ENCODE measurements at places on chromosomes 11 and 22. TPM values are rescaled to one million over a fixed set of nuclear protein-coding genes. Genes with fewer than 3 reads are reported as not detected.

ZNF280B gene
- 2.0 TPM for total RNA-seq

GRCh38 chr11:128198216-128198772 is 389.1 kb downstream of the ETS1 start:
- H3K4me3 ChIP-seq = no peak overlapping the region
- H3K27me3 ChIP-seq = no peaks in the 10 kb centered on the region
- H3K4me1 ChIP-seq = peaks cover 16% of the 10 kb centered on the region

USP2 gene
- total RNA-seq = 0.13 TPM

GCAT gene
- 2.3 TPM for total RNA-seq

DGKZ gene
- 235 TPM for total RNA-seq

DNA sequence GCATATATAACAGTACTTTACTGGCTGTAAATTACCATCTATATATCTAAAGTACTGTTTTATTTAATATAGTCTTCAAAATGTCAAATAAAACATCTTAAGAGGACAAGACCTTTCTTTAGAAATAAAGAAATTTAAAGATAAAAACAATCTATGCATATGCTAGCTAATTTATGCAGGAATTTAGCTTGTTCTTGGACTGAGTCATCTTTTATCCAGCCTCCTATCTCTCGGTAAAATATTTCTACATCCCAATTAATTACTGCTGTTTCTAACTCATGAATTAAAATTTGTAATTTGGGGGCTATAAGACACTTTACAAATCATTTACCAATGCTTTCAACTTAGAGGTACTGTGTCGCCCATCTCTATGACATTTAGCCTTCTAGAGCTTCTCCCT is 72.8 kb upstream of the DDI1 start:
- no peaks in the 10 kb centered on the region for H3K4me1 ChIP-seq
- no peaks in the 10 kb centered on the region for H3K27me3 ChIP-seq
- no peak overlapping the region for H3K27ac ChIP-seq
- H3K4me3 ChIP-seq = no peak overlapping the region
- H3K36me3 ChIP-seq = no peaks in the 10 kb centered on the region

SPINDOC gene
- 15.7 TPM for total RNA-seq

DNA sequence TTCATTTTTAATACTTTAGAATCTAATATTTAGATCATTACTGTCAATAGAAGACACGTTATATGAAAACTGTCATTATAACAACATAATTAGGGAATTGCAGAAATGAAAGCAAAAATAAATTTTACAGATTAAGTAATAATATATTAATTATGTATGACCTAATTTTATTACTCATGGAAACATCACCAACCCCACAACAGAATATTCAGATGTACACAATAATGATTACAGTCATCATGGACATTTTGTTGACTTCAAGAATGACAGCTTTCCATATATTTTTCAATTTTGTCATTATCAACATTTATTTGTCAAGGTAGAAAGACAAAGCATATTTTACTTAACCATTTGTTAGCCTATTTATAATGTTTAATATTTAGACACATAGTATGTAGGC is 119.9 kb downstream of the MAML2 start:
- no peak overlapping the region for H3K4me3 ChIP-seq
- no peaks in the 10 kb centered on the region for H3K27me3 ChIP-seq
- no peak overlapping the region for H3K27ac ChIP-seq
- DNase-seq = no peak

- no peak overlapping the region for H3K4me3 ChIP-seq
- H3K4me1 ChIP-seq = no peaks in the 10 kb centered on the region
- DNase-seq = peak; percentile 7
- H3K36me3 ChIP-seq = no peaks in the 10 kb centered on the region
These were observed 47.2 kb upstream of the SYT7 start for GRCh38 chr11:61627850-61628661.

DNA sequence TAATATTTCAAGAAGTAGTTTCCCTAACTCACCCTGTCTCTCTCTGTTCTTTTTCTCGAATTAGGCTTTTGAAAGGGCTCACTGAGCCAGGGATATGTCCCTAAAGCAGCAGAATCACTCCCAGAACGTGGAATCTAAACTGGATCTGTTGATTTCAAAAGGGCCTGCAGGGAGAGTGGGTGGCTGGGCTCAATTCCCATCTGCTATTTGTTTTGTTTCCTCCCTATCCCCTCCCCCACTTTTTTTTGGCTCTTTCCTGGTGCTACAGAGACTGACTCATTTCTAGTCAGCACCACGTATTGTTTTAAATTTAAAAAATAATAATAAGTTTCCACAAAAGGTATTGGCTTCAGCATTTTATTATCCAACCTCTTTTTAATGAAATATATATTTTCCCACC is 961.5 kb downstream of the FAM181B start:
- DNase-seq = no peak
- H3K4me1 ChIP-seq = no peaks in the 10 kb centered on the region
- no peaks in the 10 kb centered on the region for H3K36me3 ChIP-seq
- H3K4me3 ChIP-seq = no peak overlapping the region
- H3K27me3 ChIP-seq = no peaks in the 10 kb centered on the region

SYCE3 gene
- not detected for total RNA-seq

DNA sequence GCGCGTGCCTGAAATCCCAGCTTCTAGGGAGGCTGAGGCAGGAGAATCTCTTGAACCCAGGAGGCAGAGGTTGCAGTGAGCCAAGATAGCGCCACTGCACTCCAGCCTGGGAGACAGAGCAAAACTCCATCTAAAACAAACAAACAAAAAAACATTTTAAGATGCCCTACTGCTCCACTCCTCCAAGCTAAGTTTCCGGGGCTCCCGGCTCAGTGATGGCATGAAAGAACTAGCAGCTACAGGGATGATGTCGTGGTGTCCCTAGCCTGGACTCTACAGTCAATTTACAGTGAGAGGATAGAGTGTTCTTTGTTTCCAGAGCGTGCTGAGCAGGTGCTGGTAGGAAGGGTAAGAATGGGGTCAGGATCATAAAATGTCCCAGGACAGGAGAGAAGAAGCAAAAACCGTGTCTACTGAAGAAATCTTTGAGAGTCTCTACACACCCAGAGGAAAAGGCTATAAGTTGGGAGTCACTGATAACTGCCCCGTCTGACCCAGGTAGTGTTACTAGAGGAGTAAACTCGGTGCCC is 1.2 kb upstream of the ZBTB3 start:
- no peak for DNase-seq
- H3K4me3 ChIP-seq = no peak overlapping the region
- peaks cover 4% of the 10 kb centered on the region for H3K4me1 ChIP-seq
- H3K27me3 ChIP-seq = no peaks in the 10 kb centered on the region

DNA sequence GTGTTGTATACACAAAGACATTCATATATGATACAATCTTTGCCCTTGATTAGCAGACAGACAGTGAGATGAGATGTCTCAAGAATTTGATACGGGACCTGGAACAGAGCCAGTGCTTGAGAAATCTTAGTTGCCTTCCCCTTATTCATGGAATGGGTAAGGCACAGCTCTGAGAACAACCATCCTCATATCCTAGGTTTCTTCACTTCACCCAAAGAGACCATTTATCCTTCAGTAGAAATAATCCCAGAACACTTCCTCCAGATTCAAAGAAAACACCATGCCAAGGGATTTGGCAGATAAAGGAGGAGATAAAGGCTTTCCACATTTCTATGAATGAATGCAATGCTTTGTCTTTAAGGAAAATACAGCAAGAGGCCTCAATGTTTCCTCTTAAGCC is 8.8 kb upstream of the IZUMO1R start:
- H3K4me1 ChIP-seq = no peaks in the 10 kb centered on the region
- no peaks in the 10 kb centered on the region for H3K36me3 ChIP-seq
- H3K27ac ChIP-seq = no peak overlapping the region
- no peak for DNase-seq
- H3K27me3 ChIP-seq = peaks cover 10% of the 10 kb centered on the region

DNA sequence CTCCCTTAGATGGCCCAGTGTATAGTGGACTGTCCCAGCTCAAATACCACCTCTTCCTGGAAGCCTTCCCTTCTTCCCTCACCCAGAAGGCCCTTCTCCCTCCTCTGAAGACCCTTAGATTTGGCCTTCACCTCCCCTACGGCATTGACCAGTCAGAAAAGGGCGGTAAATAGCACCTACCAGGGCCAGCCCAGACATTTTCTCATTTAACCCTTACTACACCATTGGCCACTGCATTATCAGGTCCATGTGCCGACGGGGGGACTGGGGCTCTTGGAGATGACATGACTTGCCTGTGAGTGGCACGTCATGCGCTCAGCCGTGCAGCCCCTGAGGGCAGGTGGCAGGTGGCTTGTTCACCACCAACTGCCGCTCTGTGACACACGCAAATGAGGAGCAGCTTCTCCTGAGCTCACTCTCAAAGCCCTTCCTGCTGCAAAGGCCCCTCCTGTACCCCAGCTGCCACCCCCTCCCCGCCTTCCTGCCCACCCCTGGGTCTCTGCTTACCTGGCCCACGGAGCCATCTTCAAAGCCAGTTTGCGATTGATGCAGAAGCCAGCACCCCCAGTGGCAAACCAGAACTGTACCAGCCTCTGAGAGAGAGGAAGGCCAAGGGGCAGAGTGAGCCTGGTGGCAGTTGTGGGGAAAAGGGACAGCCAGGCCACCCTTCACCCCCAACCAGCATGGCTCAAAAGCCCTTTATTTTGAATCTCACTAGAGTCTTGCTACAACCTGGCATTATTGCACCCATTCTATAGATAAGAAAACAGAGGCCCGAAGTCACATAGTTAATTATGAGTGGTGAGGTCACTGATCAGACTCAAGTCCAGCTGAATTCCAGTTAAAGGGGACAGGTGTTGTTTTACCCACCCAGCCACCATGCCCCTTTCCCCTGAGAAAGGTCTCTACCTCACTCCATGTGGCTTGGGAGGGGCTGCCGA is 9.5 kb downstream of the MFNG start:
- DNase-seq = no peak
- peaks cover 18% of the 10 kb centered on the region for H3K4me1 ChIP-seq
- peaks cover 96% of the 10 kb centered on the region for H3K36me3 ChIP-seq
- H3K27ac ChIP-seq = no peak overlapping the region
- H3K4me3 ChIP-seq = no peak overlapping the region

ANKK1 gene
- 1.2 TPM for total RNA-seq

GRCh38 chr11:44634401-44635281 is 69.2 kb downstream of the CD82 start:
- no peak for DNase-seq
- H3K4me1 ChIP-seq = no peaks in the 10 kb centered on the region
- H3K27me3 ChIP-seq = no peaks in the 10 kb centered on the region
- H3K27ac ChIP-seq = no peak overlapping the region
- H3K4me3 ChIP-seq = no peak overlapping the region

ART1 gene
- total RNA-seq = not detected

DNA sequence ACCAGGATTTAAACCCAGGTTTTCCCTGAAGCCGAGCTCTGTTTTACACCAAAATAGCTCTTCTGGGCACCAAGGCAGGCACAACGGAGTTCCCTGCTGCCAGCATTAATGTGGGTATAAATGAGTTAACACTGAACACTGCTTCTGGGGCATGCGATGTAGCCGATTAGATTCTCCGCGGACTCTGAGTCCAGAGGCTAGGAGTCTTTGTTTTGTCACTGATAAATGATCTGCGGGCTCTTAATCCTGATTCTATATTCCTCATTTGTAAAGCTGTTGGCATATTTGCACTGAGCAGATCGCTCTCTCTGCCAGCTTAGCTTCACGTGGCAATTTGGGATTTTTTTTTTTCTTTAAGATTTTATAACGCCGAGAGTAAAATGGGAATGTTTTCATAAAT is 16.8 kb upstream of the LDLRAD3 start:
- H3K4me1 ChIP-seq = no peaks in the 10 kb centered on the region
- no peak overlapping the region for H3K27ac ChIP-seq
- H3K4me3 ChIP-seq = no peak overlapping the region
- H3K27me3 ChIP-seq = peaks cover 4% of the 10 kb centered on the region
- no peak for DNase-seq
- no peaks in the 10 kb centered on the region for H3K36me3 ChIP-seq

DNA sequence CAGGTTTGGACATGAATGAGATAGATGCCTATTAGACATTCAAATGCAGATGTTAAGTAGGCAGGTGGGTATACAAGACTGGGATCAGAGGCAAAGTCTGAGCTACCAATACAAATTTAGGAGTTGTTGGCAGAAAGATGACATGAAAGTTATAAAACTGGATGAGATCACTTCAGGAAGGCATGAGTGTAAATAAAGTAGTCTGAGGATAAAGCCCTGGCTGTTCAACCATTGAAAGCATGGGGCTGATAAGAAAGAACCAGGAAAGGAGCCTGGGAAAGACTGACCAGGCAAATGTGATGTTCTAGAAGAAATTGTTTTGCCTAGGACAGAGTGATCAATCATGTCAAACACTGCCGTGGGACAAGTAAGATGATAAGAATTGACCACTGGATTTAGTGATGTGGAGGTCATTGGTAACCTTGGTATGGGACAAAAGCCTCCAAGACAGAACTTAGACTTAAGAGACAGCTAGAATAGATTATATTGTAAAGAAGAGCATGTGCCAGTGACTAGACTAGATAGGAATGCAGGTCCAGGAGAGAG is 98.5 kb downstream of the EHF start:
- H3K27ac ChIP-seq = no peak overlapping the region
- H3K4me1 ChIP-seq = no peaks in the 10 kb centered on the region
- H3K36me3 ChIP-seq = no peaks in the 10 kb centered on the region
- H3K27me3 ChIP-seq = no peaks in the 10 kb centered on the region

- H3K27ac ChIP-seq = no peak overlapping the region
- H3K27me3 ChIP-seq = peaks cover 7% of the 10 kb centered on the region
- no peak for DNase-seq
- H3K36me3 ChIP-seq = no peaks in the 10 kb centered on the region
These were observed 2.1 kb downstream of the PNPLA3 start for GRCh38 chr22:43925433-43926348.

TRIM22 gene
- total RNA-seq = 318 TPM

DNA sequence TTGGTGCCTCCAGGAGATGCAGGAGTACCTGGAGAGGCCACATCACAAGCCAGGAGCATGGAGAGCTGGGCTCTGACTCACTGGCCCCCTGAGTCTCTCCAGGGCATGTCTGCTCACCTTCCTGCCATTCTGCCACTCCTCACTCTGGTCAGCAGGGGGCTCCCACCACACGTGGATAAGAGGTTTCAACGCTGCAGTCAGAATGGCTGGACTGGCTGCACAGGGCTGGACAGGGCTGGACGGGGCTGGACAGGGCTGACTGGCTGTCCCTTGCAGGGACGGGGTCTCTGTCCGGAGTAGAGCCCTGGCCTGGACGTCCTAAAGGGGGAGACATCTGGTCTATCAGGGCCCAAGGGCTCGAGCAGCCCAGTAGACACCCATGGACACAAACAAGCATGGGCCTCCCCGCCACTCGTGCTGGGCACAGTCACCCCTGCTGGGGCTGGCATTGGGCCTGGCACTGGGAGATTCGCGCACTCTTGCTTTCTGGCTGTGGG is 34.6 kb downstream of the CYTH4 start:
- H3K4me1 ChIP-seq = peaks cover 54% of the 10 kb centered on the region
- H3K4me3 ChIP-seq = no peak overlapping the region
- H3K27me3 ChIP-seq = peaks cover 4% of the 10 kb centered on the region
- no peak overlapping the region for H3K27ac ChIP-seq
- peak; percentile 59 for DNase-seq

GRCh38 chr11:93974759-93975158 is 46.4 kb upstream of the HEPHL1 start:
- no peaks in the 10 kb centered on the region for H3K36me3 ChIP-seq
- no peak overlapping the region for H3K27ac ChIP-seq
- H3K27me3 ChIP-seq = no peaks in the 10 kb centered on the region
- DNase-seq = no peak
- no peak overlapping the region for H3K4me3 ChIP-seq

Measured in T-cell (primary cell).